GM13977 (cell line): ENCODE measurements at places on chromosomes 7 and 10.

GRCh38 chr10:34933676-34934075, 118.6 kb upstream of the PARD3 start:
- DNase-seq, result no peak

- DNase-seq, result no peak
These were observed 8.6 kb upstream of the WBP1L start for GRCh38 chr10:102735065-102735562.

DNA sequence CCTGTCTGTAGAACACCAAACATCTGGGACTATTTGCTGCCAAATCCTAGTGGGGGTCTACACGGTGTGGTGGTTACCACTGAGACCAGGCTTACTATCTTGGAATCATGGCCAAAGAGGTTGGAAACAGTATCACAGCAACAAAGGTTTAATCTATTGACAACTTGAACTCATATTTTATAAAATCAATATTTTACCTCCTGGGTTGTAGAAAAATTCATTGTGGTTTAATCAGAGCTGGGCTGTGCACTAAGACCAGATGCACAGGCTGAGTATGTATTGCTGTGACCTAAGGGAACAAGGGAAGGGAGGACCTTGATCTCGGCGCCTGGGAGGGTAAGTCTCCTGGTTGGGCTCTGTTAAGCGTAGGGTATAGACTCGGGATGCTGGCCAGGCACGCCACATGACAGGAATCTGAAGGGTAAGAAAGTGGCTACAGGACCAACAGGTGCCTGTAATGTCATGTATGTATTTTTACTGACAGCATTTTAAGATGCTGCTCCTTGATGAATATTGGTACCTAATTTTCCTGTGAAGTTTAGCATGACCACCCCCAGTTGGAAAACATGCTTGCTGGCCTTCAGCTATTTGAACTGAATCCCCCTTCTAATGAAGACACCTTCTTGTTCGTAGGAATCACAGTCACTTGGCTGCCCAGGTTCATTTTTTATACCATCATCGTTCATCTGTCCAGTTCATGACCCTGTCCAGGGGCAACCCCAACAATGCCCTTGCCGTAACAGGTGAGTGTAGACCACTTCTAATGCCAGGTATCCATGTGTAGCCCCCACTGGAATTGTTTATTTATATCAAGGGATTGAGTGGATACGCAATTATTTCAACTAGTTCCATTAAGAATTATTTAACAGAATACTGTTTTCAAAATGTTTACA, 79.5 kb downstream of the EZH2 start:
- DNase-seq, result no peak

GRCh38 chr10:29857843-29858701, 201.3 kb downstream of the JCAD start:
- no peak for DNase-seq

GRCh38 chr7:140322759-140323158, 75.6 kb downstream of the SLC37A3 start:
- no peak for DNase-seq
